ENCODE measurements at places on chromosomes 3 and 15. TPM values are rescaled to one million over a fixed set of nuclear protein-coding genes. Genes with fewer than 3 reads are reported as not detected.

DNA sequence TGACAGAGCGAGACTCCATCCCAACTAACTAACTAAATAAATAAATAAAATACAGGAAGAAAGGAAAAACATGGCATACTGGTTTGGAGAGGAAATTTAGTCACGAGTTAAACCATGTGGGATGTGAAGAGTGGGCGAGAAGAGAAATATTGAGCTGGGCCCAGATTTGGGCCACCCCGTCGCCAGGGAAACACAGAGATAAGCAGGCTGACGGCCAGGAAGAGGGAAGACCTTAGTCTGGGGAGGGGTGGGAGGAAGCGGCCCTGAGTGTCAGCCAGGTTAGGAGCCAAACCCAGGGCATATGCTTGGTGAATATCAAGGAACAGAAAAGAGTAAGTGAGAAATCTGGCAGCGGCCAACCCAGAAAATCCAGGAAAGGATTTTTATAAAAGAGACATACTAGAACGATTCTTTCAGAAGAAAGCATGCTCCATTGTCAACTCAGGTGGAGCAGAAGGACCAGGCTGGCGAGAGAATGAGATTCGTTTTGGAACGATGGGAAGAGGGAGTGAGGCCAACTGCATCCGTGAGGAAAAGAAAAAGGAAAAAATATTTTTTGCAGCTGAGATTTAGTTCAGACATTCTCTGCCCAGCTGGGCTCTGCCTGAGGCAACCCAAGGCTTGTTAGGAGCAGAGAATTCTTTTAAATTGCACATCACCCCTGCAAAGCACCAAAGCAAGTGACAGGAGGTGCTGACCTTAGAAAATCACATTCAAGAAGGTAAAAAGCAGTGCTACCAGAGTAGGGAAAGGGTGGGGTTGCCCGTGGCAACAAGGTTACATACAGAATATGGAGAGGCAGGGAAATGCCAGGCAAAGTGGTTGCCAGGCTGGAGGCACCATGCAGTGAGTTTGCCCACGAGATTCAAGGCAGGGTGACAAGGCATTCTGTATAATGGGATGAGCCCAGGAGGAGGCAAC lies 59.3 kb upstream of the RAD18 start:
- DNase-seq, result no peak

DNA sequence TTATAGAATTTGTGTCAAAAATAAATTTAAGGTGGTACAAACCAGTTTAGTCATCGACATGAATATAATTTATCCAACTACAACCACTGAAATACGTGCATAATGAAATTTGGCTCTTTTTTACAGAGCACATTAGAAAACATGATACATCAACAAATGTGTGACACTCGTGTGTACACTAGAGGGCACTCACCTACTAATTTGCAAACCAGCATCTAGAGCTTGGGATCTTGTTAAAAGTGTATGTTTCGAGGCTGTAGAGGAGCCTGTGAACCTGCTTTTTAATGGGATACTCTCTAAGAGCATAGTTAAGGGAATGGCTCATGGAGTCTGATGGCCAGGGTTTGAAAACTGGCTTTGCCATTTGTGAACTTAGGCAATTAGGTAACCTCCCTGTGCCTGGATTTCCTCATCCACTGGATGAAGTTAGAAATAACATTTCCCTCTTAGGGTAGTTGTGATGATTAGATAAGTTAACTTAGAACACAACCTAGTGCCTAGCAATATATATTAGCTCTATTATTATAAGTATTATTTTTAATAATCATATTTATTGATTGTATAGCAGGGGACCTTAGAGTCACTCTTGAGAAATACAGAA lies 8.8 kb upstream of the CPOX start:
- DNase-seq, result peak; percentile 34

DNA sequence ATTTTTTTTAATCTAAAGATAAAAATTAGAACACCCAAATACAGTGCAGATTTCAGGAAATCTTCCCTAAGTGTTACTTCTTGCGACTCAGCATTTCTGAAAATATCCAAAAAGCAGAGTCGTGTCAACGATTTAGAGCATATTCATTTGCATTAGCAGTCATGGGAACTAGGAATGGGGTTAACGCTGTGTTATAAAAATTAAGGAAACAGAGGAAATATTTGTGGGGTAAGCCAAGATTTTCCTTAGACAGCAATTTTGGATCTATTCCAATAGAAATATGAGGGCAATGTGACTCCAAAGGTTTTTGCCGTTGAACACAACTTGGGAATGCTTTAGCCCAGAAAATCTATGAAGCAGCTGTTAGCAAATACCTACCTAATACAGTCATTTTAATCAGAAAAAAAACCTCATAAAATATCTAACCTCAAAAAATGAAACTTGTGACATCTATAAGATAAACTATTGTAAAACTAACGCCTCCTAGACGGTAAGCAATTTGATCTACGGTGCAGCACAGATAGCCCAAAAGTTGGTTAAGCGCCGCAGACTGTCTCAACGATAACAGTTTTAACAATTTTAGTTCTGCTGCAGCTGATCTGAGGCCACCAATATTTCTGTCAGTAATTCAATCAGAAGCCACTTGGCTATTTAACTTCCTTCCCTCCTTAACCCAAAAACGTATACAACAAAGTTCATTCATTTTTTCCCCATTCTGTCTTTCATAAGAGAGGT lies 5.8 kb upstream of the ATP11B start:
- DNase-seq, result no peak

GRCh38 chr15:70219966-70220365 lies 122.2 kb upstream of the TLE3 start:
- DNase-seq, result no peak

GRCh38 chr3:134029734-134030378 lies at the start of gene SLCO2A1:
Gene SLCO2A1, minus strand, starts transcription at chr3:134029925. Its CDS starts 123 bp downstream, at chr3:134029802.
- DNase-seq, result no peak

- DNase-seq, result no peak
Measured at GRCh38 chr3:21484828-21485144, 266.2 kb downstream of the ZNF385D start.

DNA sequence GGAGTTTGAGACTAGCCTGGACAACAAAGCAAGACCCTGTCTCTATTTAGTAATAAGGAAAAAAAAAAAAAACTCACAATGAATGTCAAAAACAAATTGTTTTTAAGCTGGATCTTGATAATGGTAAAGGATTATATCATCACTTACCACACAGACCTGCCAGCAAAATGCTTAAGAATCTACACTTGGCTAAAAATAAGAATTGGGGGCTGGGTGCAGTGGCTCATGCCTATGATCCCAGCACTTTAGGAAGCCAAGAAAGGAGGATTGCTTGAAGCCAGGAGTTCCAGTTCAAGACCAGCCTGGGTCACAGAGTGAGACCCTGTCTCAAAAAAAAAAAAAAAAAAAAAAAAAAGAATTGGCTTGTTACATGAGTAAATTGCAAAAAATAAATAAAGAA lies 31.0 kb downstream of the ACAP2 start:
- DNase-seq, result no peak

GRCh38 chr3:46681856-46682540 lies 11.5 kb downstream of the ALS2CL start:
- no peak for DNase-seq

- DNase-seq, result no peak
Measured at GRCh38 chr3:169846458-169847193, 23.1 kb downstream of the LRRC31 start.

The CCDC13 gene
- 3.5 TPM for polyA plus RNA-seq

The SPINT1 gene
- polyA plus RNA-seq, result 73.3 TPM

The SLC22A14 gene
- polyA plus RNA-seq, result 0.40 TPM

The SHC4 gene
- 2.9 TPM for polyA plus RNA-seq

Measured in left renal cortex interstitium (tissue), 4 donors.